ENCODE measurements at places on chromosomes 5 and 9. TPM values are rescaled to one million over a fixed set of nuclear protein-coding genes. Genes with fewer than 3 reads are reported as not detected.

DNA sequence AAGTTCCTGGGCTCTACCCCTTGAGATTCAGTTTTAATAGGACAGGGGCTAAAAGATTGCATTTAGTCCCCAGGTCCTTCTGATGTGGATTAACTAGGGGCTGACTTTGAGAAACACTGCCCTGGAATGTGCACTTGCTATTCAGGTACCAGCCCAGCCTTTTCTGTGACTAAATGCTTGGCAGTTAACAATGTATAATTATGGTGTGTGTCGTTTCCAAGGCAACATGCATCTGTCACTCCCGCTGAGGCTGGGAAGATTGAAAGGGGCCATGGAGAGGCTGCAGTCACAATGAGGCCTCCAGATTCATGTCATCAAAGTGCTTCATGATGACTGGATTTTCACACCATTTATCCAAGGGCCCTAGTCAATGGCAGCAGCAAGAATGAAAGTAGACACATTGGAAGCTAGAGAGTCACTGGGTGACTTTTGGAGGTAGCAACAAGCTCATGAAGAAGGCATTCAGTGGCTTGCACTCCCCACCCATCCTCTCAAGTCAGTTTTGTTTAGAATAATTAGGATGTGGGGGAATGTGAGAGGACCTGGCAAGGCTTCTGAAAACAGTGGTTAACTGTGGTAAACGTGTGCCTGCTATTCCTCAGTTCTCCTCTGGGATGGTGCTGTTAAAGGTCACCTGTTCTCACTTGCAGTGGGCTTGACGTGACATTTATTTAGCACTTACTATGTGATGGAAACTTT lies 28.3 kb downstream of the RAI14 start:
- peak; percentile 76 for DNase-seq

The UAP1L1 gene
- 12.4 TPM for total RNA-seq

The PAPPA gene
- 8.3 TPM for total RNA-seq

The ANKRD31 gene
- total RNA-seq: not detected

The PCYOX1L gene
- 13.1 TPM for total RNA-seq
